ENCODE measurements at places on chromosomes 1 and 21. TPM values are rescaled to one million over a fixed set of nuclear protein-coding genes. Genes with fewer than 3 reads are reported as not detected.

FMN2 gene
- 0.54 TPM for total RNA-seq

ESRRG gene
- 0.67 TPM for total RNA-seq

DRAXIN gene
- total RNA-seq = 0.17 TPM

CD1E gene
- not detected for total RNA-seq

OR6K2 gene
- not detected for total RNA-seq

S100A3 gene
- 4.4 TPM for total RNA-seq

- H3K27me3 ChIP-seq = no peaks in the 10 kb centered on the region
- peaks cover 4% of the 10 kb centered on the region for H3K36me3 ChIP-seq
- peak overlapping the region; percentile 85 for H3K27ac ChIP-seq
- peak; percentile 97 for DNase-seq
- H3K4me1 ChIP-seq = peaks cover 49% of the 10 kb centered on the region
- no peak overlapping the region for H3K4me3 ChIP-seq
These were observed 14.7 kb downstream of the ZBTB7B start for GRCh38 chr1:155017041-155017945.

DNA sequence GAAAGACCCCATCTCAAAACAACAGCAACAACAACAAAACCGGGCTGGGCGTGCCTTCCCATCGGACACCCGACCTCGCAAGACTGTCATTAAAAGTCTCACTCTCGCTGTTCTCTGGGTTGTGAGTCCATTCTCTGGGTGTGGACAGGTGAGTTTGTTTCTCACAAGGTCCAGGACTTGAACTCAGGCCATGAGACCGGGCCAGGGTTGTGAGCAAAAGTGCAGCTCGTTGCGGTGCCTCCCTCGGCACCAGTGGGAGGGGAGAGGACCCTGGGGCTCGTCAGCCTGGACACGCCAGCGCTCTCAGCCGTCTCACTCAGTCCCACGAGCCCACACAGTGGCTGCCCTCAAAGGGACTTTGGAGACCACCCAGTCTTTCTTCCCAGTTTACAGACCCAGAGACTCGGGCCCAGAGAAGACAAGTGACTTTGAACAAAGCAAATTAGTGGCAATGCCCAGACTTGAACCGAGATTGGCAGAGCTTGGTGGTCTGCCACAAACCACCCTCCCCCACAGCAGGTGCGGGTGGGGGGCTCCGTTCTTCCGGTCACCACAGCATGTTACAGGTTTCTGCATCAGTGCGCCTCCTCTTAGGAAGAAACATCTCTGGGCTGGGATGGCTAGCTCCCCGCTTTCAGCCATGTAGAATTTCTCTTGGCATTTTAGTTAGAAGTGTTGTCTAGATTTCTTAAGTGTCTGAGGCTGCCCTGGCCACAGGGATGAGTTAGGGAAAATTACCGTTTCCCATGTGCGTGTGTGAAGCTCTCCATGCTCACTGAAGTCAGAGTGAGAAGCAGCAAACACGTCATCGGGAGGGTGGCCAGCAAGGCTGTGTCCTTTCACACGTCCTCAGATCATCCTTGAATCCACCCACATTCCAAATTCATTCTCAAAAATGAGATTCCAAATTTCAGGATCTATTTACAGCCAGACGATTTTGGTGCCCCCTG lies 28.3 kb downstream of the LRRC3 start:
- no peaks in the 10 kb centered on the region for H3K4me1 ChIP-seq
- no peak overlapping the region for H3K27ac ChIP-seq
- H3K36me3 ChIP-seq = no peaks in the 10 kb centered on the region
- H3K27me3 ChIP-seq = no peaks in the 10 kb centered on the region
- no peak for DNase-seq

DNA sequence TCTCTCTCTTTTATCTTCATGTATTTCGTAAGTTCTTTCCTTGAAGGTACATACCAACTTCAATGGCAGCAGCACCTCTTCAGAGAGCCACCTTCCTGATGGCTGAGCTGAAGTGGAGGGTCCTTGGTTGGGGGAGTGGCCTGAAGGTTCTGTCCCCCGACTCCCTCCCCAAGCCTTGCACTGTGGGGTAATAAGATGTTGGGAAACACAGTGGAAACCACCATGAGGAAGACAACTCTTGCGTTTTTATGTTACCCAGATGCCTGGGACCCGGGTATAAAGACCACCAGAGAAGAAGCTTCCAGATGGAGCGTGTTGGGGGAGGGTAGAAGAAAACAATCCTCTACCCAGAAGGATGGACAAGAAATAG lies 794 bp downstream of the KRTAP12-3 start:
- no peak overlapping the region for H3K27ac ChIP-seq
- no peaks in the 10 kb centered on the region for H3K36me3 ChIP-seq
- H3K4me3 ChIP-seq = no peak overlapping the region
- no peaks in the 10 kb centered on the region for H3K4me1 ChIP-seq

GRCh38 chr1:222815440-222815765 lies 564 bp downstream of the DISP1 start:
- H3K27ac ChIP-seq = peak overlapping the region; percentile 82
- H3K4me1 ChIP-seq = peaks cover 15% of the 10 kb centered on the region
- H3K36me3 ChIP-seq = no peaks in the 10 kb centered on the region
- H3K4me3 ChIP-seq = peak overlapping the region; percentile 61

GRCh38 chr1:14993414-14993813 lies 160.1 kb upstream of the TMEM51 start:
- no peaks in the 10 kb centered on the region for H3K36me3 ChIP-seq
- H3K4me1 ChIP-seq = peaks cover 7% of the 10 kb centered on the region
- no peak overlapping the region for H3K4me3 ChIP-seq
- no peak overlapping the region for H3K27ac ChIP-seq
- DNase-seq = no peak
- H3K27me3 ChIP-seq = no peaks in the 10 kb centered on the region

DNA sequence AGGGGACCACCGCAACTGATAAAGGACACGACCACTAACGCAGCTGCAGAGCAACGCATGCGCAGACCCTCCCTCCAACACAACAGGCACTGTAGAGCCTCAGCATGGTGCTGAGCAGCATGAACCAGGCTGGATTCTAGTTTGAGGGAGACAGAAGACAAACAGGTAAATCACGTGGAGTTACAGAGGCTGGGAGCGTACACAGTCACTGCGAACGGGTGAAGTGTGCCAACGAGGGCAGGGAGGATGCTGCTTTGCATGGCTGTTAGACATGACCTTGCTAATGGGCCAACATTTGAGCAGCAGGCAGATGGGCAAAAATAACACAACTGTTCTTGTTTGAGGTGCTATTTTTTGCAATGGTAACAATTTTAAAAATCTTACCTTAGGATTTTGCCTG lies 55.2 kb upstream of the NADK start:
- H3K4me3 ChIP-seq = no peak overlapping the region
- no peak overlapping the region for H3K27ac ChIP-seq
- H3K36me3 ChIP-seq = peaks cover 11% of the 10 kb centered on the region
- H3K4me1 ChIP-seq = peaks cover 26% of the 10 kb centered on the region
- no peak for DNase-seq

DNA sequence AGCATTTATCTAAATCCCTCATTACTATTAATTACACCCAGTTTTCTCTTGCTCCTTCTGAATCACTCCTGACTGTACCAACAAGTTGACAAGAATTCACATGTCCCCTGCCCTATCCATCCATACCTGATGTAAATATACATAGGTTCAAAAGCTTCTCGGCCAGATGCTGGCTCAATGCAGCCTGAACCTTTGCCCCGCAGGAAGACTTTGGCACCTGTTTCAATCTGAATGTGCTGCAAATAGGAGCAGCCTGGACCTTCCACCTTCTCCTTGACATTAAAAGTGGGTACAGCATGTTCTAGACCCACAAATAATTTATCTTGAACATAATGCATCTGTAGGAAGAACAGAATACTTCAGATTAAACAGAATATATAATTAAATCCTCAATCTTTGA lies 8.7 kb downstream of the KHDC4 start:
- peaks cover 6% of the 10 kb centered on the region for H3K4me1 ChIP-seq
- DNase-seq = no peak
- no peak overlapping the region for H3K4me3 ChIP-seq
- no peaks in the 10 kb centered on the region for H3K27me3 ChIP-seq
- H3K27ac ChIP-seq = no peak overlapping the region
- H3K36me3 ChIP-seq = peaks cover 100% of the 10 kb centered on the region

DNA sequence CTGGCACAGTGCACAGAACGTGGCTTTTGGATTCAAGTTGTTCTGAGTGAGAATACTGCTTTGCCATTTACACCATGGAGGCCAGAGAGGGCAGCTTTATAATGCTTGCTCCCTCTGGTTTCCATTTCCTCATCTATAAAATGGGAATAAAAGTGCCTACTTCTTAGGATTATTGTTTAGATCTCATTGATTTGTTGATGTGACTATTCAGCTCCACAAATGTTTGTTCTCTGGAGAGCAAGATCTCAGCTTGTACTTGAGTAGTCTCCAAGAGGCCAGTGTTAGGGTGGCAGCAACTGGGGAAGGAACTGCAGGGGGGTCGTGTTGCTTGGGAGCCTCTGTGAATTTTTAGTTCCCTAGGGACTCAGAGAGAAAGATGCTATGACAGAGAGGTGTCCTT lies 55.2 kb downstream of the YARS1 start:
- no peaks in the 10 kb centered on the region for H3K27me3 ChIP-seq
- no peak overlapping the region for H3K4me3 ChIP-seq
- no peaks in the 10 kb centered on the region for H3K36me3 ChIP-seq
- no peak for DNase-seq
- H3K27ac ChIP-seq = peak overlapping the region; percentile 86
- peaks cover 60% of the 10 kb centered on the region for H3K4me1 ChIP-seq

Data from upper lobe of left lung (tissue), 6 donors.